ENCODE measurements at places on chromosomes 1 and 21.

DNA sequence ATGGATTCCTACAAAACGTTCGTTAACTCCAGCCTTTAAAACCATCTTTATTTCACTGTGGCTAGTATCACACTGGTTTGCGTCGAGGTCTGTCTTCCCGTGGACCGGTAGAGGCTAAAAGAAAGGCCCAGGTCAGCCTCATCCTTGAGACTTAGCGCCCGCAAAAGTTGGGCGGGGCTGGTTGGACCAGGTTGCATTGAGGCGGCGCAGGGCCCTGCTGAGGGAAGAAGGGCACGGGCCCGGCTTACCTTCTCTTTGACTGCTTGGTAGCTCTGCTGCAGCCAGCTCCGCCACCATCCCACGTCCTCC lies 455 bp downstream of the BSDC1 start:
- no peak for DNase-seq

DNA sequence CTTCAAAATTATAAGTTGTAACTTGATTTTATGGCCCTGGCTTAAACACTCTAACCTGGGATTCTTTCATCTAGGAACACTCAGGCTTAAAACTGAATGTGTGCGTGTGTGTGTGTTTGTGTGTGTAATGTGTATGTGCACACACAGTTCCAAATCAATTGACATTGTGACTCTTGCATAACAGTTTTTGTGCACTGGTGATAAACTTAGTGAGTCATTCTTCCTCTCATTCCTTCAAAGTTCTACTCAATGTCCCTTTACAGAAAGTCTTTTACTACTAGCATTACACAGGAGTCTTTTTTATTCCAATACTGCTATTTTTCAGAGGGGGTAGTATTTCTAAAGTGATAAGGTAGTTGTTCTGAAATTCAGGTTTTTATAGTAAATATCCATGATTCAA lies 943.6 kb downstream of the KCNT2 start:
- DNase-seq: no peak

DNA sequence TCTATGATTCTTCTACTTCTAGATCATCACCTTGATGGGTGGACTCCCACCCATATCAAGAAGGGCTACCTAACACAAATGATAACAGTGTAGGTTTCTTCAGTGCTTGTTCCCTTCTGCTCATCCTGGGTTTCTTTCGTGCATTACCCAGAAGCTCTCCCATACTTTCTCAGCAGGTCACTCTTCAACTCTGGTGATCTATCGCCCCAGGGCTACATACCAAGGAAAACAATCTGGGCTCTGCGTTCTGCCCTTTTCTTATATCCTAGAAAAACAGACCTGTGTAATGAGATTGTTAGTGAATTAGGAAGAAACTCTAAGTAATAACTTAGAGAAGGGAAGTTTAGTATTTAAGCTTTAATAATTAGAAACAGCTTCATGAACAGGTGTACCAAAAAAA lies 370.6 kb upstream of the SPAG17 start:
- no peak for DNase-seq

GRCh38 chr21:27202301-27202700 lies 235.4 kb upstream of the ADAMTS5 start:
- no peak for DNase-seq

DNA sequence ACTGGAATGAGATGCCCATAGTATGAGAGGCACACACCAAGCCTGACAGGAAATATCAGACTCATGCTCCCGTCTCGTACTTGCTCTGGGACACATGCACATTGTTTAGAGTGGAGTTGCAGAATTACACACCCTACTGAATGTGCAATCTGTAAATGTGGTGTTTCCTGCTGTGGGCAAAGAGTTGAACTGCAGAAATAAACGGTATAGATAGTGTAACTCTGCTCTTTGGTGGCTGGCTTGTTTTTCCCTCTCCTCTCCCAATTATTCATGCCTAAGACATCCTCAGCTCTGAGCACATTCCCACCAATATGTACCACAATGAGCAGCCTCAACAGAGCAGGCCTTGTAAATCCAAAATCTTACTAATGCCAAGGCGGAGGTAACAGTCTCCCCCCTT lies 90.1 kb upstream of the DIRAS3 start:
- no peak for DNase-seq

DNA sequence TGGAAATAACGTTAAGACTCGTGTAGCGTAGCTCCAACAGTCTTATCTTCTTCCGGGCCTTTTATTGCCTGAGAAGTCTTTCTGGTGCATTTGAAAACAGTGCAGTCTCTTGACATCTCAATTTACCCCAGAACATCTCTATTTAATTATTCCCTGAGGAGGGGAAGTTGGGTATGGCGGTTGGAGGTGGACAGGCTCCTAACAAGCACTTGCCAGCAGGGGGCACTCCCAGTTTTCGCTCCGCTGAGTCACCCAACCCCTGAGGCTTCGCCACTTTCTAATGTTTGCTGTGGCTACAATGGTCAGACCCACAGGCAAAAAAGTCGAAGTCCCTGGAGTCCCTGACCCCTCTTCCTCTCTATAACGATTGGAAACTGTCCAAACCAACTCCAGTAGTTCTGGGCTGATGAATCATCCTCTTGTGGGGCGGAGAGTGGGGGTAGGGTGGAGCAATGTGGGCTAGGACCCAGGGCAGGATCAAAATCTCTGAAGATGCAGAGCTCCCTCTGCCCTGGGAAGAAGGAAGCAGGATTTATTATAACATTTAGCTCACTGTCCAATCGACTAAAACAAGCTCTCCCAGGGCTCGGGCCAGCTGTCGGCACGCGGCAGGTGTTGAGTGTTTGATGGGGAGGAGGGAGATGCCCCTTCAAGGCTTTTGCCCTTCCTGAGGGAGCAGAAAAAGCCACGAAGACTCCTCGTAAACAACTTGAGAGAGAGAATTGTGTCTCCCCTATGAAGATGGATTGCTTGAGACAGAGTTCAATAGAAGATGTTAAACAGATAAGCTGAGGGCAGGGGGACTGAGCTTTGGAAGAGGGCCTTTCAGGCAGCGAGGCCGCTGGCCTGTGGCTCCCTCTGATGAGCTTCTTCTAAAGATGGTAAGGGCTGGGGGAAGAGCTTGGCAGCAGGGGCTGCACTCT lies 85.7 kb downstream of the BRINP2 start:
- DNase-seq: peak; percentile 54

GRCh38 chr21:40765811-40766210 lies 81.1 kb downstream of the DSCAM start:
- no peak for DNase-seq

DNA sequence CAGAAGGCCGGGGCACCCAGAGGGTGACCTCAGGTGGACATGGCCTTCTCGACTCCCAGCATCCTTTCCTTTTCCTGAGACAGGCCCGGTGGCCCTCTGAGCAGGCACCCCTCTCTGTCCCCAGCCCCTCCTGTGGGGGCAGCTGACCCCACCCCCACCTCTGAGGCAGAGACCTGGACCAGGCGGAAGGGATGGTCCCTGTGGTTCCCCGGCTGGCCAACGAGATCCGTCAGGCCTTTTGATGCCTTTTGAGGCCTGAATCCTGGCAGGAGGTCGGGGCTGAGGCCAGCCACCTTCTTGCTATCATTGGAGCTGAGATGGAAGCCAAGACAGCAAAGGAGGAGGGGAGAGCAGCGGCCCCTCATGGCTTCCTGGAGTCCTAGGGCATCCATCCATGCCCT lies 50.2 kb upstream of the ACTRT2 start:
- no peak for DNase-seq

DNA sequence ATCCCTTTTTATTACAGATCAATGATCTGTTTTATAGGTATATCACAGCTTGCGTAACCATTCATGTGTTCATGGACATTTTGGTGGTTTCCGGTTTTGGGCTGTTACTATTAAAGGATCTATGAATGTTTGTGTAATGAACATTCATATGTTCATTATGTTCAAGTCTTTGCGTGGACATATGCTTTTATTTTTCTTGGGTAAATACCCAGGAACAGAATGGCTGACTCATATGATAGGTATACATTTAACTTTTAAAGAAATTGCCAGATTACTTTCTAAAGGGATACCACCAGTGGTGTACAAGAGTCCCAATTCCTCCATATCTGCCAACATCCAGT lies 73.7 kb downstream of the SPATA46 start:
- no peak for DNase-seq

DNA sequence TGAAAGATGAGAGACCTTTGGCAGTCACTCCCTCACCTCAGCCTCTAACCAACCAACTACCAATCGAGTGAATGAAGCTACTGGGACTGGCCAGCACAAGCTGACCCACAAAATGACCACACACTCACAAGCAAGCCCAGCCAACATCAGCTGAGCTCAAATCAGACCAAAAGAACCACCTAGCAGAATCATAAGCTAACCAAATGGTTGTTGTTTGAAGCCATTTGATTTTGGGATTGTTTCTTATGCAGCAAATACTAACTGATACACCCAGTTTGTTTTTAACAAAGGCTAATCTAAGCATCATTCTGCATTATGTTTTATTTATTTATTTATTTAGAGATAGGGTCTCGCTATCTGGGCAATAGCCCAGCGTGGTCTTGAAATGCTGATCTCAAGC lies 310.4 kb downstream of the SETD4 start:
- no peak for DNase-seq

DNA sequence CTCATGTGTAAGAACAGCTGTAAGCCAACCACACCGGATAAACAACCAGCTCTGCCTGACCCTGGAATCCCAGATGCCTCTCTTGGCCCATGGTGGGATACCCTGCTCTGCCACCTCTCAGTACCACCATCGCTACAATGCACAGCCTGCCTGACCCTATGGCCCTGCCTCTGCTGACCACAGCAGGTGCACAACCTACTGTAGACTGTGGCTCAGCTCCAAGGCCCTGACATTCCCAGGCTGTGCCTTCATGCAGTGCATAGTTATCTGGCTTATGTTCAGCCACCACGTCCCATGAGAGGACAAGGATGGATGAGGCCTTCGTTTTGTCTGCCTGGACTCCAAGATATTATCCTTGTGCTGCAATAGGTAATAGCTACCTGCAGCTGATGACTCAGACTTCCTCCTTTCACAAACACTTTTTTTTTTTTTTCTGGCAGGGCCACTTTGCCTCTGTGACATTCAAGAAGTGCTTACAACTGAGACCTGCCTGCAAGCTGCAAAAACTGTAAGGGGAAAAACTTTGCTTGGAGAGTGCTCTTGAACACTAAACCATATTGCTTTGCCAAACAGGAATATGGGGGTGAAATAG lies 177.7 kb downstream of the URB2 start:
- no peak for DNase-seq

DNA sequence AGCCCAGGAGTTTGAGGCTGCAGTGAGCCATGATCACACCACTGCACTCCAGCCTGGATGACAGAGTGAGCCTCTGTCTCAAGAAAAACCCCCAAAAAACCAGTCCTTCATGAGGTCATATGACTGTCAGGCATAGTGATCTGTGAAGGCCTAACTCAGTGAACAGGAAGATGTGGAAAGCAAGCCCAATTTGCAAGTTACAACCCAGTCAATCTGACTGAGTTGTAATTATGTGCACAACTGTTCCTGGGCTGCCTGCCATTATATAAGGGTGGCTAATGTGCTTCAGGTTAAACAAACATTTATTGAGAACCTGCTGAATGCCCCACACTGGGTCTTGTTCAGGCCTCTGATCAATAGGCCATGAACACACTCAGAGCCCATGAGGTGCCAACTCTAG lies 38.2 kb upstream of the KIRREL1 start:
- DNase-seq: no peak

- no peak for DNase-seq
Measured at GRCh38 chr1:101207891-101208290, 28.9 kb upstream of the S1PR1 start.

- DNase-seq: no peak
Measured at GRCh38 chr1:38805036-38805435, 54.5 kb downstream of the RRAGC start.

GRCh38 chr1:107529511-107530149 lies 388.8 kb downstream of the NTNG1 start:
- DNase-seq: peak; percentile 35

GRCh38 chr1:103525114-103525606 lies 339 bp upstream of the RNPC3 start:
- DNase-seq: no peak

DNA sequence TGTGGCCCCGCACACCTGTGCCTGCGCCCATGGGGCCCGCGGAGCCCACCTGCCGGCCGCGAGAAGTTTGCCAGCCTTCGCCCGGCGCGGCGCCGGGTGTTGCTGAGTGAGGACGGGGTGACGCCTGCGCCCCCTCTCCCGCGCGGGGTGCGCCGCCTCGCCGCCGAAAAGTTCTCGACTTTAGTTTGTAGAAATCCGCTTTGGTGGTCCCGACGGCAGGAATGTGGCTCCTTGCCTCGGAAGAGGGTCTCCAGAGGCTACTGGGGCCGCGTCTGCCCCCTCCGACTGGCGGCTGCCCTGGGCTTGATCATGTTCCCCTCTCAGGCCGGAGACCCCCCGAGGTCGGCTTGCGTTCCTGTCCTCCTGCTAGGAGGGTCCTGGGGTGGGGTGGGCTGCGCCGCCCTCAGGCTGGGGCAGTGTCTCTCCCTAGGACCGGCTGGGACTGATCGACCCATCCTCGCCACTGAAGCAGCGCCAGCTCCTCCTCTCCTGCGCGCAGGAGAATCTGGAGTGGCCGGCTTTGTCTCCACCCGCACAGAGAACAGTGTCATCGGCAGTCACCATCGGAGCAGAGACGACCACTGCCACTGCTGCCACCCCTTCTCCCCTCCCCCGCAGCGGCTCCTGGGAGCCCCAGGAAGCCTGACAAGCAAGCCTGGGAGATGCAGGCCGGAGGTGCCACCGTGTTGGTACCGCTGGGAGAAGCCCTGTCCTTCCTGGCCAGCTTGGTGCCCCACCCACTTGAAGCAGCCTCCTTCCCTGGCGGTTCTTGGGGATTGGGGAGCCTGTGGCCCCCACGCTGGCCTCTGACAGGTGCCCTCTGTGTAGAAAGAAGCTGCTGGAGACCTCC lies 553 bp upstream of the SLC30A2 start:
- no peak for DNase-seq

DNA sequence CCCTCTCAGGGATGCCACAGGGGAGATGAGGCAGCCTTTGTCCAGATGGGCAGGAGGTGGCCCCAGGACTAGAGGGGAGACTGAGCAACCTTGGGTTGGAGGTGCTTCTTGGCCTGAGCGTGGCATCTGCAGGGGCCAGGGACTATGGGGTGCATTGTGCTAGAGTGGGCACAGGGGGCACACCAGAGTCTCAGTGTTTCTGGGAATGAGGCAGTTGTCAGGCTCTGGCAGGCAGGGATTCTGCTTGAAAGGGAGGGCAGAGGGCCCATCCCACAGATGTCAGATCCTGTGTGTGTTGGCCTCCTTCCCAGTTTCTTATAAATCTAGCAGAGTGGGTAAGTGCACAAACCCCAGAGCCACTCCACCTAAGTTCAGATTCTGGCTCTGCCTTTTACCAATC lies 13.7 kb downstream of the LGR6 start:
- DNase-seq: no peak
